ENCODE measurements at places on chromosomes 13 and 19.

DNA sequence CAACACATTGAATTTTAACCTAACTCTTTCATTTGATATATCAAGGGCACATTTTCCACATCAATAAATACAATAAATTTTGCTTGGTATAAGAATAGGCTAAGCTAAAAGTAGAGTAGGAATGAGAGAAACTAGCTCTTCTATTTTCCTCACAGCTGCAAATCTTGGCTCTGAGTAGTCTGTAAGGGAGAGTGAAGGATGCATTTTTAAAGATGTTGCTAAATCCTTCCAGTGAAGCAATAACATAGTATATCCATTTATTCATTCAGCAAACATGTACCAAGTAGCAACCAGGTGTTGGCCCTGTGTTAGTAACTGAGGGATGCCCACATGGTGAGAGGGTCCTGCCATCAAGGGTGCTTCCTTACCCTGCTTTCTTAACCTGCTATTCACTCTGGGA, 799.9 kb downstream of the PCDH9 start:
- no peak for DNase-seq

GRCh38 chr13:36146511-36147269, 15.5 kb upstream of the DCLK1 start:
- no peak for DNase-seq

DNA sequence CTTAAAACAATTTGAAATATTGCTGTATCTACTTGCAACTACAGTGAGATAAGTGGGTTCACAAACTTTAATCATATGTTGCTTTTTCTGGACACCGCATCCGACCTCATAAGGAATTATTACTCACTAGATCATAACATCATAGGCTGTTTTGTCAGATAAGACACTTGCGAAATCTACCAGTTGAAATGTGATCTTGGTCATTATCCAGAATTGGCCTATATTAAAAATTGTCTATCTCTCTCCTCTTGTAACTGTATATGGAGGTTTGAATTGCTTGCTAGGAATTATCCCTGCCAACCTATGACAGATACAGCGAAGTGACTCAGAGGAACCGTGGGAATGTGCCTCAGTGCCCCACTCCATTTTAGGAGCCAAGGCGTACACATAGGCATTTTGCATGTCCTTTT, 117.0 kb upstream of the POSTN start:
- DNase-seq = no peak

DNA sequence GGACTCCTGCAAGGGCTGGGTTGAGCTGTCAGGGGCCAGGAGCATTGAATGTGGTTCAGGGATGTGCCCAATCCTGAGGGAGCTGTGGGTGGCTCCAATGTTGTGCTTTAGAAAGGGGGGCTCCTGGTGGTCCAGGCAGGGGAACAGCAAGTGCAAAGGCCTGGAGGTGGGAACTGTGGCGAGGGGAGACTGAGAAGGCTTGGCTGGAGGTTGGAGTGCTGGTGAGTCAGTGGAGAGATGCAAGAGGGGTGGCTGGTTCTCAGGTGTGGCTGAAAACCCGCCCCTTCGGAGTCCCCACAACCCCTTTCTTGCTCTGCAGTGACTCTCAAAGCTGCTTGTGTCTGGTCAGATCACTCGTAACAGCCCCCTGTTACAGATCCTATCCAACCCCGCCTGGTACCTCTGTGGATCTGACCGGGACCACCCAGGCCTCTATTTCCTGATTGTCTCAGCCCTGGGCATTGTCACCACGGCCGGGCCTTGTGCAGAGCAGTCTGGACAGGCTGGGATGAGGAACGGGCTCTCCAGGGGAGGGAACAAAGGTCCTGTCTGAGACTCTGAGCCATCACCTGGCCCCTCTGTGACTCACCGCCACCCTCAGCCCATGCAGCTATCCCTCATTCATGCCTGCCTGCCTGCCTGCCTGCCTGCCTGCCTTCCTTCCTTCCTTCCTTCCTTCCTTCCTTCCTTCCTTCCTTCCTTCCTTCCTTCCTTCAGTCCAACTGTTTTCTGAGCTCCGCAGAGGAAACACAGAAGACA, 1.4 kb upstream of the KCNN1 start:
- no peak for DNase-seq

DNA sequence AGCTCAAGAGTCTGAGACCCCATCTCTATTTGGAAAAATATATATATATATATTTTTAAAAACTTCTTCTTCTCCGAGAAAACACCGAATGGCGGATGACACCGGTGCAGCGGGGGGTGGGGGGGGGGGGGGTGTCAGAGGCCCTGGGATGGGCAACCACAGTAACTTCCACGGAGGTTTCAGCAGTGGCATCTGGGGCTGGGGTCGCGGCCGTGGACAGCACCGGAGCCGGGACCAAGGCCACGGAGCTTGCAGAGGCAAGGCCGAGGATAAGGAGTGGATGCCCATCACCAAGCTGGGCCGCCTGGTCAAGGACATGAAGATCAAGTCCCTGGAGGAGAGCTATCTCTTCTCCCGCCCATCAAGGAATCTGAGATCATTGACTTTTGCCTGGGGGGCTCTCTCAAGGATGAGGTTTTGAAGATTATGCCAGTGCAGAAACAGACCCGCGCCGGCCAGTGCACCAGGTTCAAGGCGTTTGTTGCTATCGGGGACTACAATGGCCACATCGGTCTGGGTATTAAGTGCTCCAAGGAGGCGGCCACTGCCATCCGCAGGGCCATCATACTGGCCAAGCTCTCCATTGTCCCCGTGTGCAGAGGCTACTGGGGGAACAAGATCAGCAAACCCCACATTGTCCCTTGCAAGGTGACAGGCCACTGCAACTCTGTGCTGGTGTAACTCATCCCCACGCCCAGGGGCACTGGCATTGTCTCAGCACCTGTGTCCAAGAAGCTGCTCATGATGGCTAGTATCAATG, 59.0 kb downstream of the EPS15L1 start:
- no peak for DNase-seq

- DNase-seq = no peak
These were observed 137.2 kb downstream of the CYSLTR2 start for GRCh38 chr13:48790966-48791365.

GRCh38 chr13:34862311-34862710, 79.8 kb upstream of the NBEA start:
- DNase-seq = no peak

- DNase-seq = peak; percentile 35
These were observed 143.5 kb upstream of the UBL3 start for GRCh38 chr13:29993716-29994488.

DNA sequence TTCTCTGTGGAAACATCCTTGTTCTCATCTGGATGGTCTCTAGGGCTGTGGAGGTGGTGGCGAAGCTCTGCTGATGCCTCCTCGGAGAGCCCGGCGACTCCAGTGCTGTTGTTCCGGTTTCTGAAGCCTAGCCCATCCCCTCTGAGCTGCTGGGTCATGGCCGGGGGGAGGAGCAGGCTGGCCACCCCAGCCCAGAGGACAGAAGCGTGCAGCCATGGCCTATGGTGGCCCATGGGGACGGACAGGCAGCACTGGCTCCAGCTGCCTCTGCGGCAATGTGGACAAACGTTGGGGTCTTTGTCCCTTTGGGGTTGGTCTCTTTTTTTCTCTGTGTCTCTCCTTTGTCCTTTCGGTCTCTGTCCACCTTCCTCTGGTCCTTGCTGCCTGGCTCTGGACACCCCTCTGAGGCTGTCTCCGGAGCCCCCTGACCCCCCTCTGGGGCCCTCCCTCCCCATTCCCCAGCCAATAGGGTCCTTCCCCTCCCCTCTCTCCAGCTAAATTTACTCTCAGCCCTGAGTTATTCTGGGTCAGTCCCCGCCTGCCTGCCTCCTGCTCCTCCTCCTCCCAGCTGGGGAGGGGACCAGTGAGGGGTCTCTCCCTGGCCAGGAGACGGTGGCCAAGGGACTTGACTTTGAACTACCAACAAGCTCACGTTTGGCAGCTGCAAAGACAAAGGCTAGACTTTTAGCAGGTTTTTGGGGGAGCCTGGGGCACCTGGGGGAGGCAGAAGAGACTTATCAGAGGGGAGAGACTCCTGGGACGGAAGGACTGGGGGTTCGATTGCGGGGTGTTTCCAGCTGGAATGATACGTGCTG, at the start of gene HRC:
Gene HRC, minus strand, starts transcription at position 392 of the 815 bp plus-strand sequence. Its CDS starts 159 bp downstream, at position 233.
- no peak for DNase-seq

GRCh38 chr19:17677002-17677401, 11.2 kb downstream of the UNC13A start:
- DNase-seq = no peak

DNA sequence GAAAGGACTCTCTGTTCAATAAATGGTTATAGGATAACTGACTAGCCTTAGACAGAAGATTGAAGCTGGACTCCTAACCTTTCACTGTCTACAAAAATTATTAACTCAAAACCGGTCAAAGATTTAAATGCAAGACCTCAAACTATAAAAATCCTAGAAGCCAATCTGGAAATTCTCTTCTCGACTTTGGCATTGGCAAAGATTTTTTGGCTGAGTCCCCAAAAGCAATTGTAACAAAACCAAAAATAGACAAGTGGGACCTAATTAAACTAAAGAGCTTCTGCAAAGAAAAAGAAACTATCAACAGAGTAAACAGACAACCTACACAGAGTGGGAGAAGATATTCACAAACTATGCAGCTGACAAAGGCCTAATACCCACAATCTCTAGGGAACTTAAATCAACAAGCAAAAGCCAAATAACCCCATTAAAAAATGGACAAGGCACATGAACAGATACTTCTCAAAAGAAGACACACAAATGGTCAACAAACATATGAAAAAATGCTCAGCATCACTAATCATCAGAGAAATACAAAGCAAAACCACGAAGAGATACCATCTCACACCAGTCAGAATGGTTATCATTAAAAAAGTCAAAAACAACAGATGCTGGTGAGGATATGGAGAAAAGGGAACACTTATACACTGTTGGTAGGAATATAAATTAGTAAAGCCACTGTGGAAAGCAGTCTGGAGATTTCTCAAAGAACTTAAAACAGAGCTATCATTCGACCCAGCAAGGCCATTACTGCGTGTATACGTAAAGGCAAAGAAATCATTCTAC, 266.3 kb downstream of the DNAJC15 start:
- DNase-seq = no peak

GRCh38 chr19:53870485-53870844, 2.8 kb downstream of the MYADM start:
- no peak for DNase-seq

- peak; percentile 18 for DNase-seq
These were observed 550.8 kb upstream of the SLITRK1 start for GRCh38 chr13:84433024-84433423.

GRCh38 chr19:41136636-41137455, 22.6 kb downstream of the CYP2F1 start:
- no peak for DNase-seq

DNA sequence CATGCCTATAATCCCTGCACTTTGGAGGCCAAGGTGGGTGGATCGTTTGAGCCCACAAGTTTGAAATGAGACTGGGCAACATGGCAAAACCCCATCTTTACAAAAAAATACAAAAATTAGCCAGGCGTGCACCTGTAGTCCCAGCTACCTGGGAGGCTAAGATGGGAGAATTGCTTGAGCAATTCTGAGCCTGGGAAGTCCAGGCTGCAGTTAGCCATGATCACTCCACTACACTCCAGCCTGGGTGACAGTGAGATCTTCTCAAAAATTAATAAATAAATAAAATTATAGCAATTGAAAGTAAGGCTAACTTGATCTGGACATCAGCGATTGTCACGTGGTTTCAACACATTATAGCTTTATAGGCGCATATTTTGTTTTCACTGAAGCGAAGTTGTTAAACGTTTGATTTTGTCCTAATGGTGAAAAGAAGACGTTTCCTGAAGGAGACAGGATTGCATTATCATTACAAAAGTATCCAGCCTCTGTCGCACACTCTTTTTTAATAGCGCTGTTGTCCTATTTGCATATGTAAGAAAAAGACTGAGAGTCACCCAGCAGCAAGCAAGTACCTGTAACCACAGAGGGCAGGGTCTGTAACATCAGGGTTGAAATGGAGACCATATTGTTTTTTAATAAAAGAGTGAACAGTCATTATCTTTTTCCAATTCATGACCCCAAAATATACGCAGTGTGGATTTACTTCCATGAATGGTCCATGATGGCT, 335.7 kb downstream of the DCT start:
- no peak for DNase-seq

DNA sequence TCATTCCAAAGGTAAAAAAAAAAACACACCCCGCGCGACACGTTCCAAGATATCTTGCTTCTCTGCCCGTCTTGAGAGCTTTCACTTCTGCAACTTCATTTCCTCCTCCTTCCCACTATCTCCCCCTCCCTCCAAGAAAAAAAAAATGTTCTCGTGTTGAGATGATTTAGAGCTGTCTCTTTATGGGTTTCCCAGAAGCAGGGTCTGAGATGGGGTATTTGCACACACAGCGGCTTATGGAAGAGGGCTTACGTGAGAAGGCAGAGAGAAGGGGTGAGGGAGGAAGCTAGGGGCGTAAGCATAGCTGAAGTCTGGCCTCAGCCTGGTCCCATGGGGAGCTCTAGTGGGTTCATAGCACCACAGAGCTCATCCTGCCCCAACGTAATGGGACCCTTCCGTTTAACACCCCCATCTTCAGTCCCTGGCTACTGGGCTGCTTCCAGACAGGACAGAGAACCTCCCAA, 31.3 kb upstream of the USE1 start:
- DNase-seq = no peak

- no peak for DNase-seq
These were observed 437 bp downstream of the SMARCA4 start for GRCh38 chr19:10961073-10961860.

GRCh38 chr19:47381653-47382279, 32.7 kb downstream of the DHX34 start:
- DNase-seq = no peak

DNA sequence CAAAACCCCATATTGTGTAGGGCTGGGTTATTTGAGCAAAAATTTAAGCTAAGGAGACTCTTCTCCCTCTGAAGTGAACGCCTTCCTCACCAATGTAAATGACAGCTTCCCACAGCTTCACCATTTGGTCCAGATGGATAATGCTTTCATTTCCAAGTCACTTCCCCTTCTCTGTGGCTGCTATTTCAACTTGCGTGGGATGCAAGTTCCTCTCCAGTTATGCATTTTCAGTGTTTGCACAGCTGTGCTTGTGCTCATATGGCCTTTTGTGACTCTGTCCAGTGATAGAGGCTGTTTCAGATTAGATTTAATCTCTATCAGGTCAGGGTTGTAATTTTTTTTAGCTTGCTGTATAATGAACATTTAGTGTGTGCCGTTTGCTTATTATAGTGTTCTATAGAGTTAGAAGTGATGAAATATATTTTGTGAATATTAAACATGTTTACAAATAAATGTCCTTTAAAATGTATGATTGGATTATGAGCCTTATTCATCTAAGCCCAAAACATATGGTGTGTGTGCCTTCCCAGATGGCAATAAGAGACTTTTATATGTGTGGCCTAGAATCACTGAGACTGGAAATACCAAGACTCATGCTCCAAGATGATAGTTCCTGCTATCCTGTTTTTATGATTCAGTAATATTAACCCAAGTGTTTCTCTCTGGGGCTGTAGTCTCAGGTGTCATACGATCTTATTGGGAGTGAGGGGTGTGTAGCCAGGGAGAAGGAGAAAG, 86.6 kb downstream of the TNFRSF19 start:
- DNase-seq = no peak

DNA sequence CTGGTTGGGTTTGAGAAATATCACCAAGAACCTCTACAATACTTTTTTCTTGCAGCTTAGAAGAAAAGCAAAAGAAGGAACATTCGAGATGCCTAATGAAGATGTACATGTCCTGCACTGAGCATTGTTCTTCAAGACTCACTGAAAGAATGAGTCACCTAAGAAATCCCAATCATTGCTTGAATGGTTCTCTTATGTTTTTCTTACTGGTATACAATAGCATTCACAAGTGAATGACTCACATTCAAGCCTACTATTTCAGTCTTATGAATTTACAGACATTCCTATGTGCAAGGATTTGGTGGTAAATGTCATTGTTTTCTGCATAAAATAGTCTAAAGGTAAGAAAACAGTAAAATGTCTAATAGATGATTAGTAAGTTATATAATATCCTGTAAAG, 594.6 kb downstream of the PCDH9 start:
- DNase-seq = peak; percentile 10

- no peak for DNase-seq
These were observed 15.4 kb upstream of the SBNO2 start for GRCh38 chr19:1189419-1189818.

Measured in H54 (cell line).